Activated T-cell treated with anti-CD3 and anti-CD28 coated beads, Interleukin-2, amount 50 U/mL, for 48 hours (primary cell): ENCODE measurements at places on chromosomes 7 and 10.

DNA sequence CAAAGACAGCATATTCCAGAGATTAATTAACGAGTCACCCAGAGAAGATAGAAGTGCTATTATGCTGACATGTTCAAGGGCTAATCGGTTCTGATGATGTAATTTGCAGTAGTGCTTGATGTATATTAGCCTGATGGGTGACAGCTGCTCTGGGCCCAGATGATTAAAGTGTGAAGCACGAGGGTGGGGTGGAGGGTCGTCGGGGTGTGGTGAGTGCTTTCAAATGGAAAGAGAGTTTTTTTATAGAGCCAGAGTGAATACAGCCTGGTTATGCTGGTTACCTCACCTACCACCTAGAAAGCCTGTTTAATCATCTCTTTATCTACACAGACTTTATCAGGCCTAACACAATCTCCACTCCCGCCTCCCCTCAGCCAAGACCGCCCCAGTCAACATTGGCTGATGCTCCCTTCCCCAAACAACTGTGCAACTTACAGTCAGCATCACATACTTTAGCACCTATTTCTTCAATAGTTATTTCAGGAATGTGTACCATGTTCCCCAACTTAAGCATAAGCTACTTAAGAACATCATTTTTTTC is 11.5 kb upstream of the STN1 start:
- no peak for DNase-seq

- no peak for DNase-seq
These were observed 18.3 kb upstream of the CDK6 start for GRCh38 chr7:92854501-92855238.

GRCh38 chr10:71978476-71978875 is 14.3 kb downstream of the CHST3 start:
- DNase-seq: no peak

DNA sequence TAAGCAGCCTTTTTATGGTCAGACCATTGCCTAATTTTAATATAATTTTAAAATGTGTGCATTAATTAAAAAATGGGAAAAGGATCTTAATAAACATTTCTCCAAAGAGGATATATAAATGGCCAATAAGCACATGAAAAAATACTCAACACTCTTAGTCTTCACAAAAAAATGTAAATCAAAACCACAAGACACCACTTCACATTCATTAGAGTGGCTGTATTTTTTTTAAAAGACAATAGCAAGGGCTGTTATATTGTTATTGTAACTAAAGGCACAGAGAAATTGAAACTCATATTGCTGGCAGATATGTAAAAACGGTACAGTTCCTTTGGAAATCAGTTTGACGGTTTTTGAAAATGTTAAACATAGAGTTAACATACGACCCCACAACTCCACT is 3.2 kb upstream of the CROT start:
- no peak for DNase-seq

- no peak for DNase-seq
These were observed 59.6 kb upstream of the EBF3 start for GRCh38 chr10:130023454-130024230.

DNA sequence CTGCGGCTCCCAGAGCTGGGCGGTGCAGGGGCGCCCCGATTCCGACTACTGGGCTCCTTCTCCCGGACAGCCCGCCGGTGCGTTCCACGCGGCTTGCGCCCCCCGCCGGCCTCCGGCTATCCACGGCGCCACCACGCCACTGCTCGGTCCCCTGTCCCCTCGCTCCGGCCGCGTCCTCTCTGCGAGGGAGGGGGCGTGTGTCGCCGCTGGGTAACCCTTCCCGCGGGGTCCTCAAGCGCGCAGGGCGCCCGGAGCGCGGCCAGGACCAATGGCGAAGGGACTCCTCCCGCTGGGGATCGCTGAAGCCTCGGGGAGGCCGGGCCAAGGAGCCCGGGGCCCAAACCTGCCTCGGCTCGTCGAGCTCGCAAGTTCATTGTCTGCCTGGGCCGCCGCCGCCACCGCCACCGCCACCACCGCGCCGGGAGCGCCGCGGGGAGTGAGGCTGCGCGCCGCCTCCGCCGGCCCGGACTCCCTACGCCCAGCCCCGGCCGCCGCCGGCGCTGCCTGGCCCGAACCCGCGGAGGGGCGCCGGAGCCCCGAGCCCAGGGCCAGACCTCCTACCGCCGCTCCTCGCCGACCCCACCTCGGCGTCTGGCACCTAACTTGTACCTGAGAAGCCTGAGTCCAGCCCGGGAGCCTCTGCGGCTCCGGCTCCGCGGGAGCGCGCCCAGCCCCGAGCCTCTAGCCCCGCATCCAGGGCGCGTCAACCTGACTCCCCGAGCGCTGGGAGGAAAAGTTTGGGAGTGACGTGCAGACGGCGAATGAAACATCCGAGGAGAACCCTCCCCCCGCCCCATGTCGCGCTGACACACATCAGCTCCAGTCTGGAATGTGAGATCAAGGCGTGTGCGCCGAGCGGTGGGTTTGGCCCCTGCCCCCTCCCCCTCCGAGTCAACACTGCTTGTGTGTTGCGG is at the start of gene CHST15:
Gene CHST15 (minus strand): TSS at position 739 of the 914 bp plus-strand sequence. CDS start 47,386 bp downstream, outside the sequence.
- peak; percentile 44 for DNase-seq

GRCh38 chr7:149245244-149245643 is 5.8 kb downstream of the ZNF212 start:
- peak; percentile 71 for DNase-seq

DNA sequence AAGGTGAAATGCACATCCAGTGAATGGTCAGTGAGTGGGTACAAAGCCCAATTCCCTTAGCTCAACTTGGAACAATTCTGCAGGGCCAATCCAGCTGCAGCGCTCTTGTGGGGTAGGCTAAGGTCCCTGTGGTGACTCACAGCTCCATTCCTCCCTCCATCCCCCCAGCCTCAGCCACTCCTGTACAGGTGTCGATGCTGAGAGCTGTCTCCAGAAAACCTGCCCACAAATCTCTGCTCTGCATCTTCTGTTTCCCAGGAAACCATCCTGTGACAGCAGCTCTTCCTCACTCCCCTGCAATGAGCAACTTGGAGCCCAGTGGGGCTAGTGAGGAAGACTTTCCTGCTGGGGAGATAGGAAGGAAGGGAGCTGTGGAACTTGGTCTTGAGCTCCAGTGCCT is 244.7 kb upstream of the GPR26 start:
- no peak for DNase-seq

- DNase-seq: no peak
These were observed 242.2 kb downstream of the GATA3 start for GRCh38 chr10:8296734-8297101.
